Activated CD4-positive, alpha-beta T cell treated with anti-CD3 and anti-CD28 coated beads, Interleukin-2, amount 50 U/mL, for 4 hours (primary cell): ENCODE measurements at places on chromosomes 16 and 17.

DNA sequence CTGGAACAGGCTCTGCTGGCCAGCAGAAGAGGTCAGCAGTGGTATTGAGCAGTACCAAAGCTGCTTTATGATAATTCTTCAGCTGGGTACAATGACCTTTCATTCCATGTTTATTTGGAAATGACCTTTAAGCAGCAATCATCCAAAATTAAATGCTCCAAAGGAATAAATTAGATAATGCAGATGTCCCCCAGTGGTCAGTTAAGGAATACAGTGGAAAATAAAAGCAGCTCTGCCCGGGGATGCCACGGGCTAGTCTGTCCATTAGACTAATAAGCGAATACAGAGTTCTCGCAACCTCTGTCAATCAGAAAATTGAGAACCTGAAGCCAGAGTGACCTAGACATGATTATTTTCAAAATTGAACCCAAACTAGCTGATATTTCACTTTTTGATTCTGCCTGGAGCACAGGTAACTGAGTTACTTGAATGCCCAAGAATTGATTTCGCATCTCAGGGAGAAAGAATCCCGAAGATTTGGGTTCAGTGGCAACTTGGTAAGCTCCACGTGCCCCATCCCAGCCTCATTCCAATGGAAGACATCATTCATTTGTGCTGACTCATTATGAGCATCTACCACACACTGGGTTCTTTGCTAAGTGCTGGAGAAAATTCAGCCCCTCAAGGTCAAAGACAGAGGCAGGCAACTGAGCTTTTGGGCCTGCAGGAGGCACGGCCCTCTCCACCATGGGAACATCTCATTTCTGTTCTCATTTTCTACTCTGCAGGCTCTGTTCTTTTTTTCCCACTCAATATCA is 34.4 kb upstream of the SLC39A11 start:
- DNase-seq = no peak

GRCh38 chr17:61486135-61487120 is 34.2 kb downstream of the TBX4 start:
- no peak for DNase-seq

DNA sequence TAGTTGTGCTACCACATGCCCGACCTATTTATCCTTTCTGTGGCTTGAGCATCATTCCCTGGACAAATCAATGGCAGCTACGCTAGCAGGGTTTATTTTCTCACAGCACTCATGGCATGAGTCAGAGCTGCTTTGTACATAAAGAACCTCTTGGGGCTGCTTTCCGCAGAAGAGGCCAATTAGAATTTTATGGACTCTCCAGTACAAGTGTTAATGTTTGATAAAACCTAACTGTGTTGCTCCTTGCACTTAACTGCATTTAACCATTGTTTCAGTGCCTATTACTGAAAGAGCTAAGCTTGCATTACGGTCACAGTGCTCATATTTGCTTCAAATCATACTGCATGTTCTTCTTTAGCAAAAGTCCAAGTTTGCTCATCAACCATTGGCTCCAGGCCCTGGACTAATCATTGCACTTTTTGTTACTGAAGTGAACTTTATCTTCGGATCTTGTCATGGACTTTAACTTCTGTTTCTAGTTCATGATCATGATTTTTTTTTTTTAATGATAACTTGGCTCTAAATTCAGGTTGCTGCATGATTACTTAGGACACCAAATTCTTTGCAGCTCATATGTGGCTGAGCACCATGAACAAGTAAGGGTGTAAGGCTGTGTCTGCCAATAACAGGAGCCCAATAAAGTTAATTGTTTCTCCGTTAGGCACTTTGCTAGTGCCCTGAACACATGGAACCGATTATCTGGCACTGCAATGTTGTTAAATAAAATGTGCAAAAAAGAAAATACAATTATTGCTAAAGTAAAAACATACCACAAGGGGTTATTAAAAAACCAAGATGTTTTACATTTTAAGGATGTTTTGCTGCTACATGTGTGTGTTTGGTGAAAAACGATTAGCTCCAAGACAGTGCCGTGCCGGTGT is 492.2 kb downstream of the KCNJ2 start:
- DNase-seq = no peak

- DNase-seq = no peak
Measured at GRCh38 chr17:50946891-50947781, 81.0 kb upstream of the TOB1 start.

- no peak for DNase-seq
Measured at GRCh38 chr17:43914451-43914850, 7.1 kb upstream of the MPP2 start.

GRCh38 chr17:28528327-28529012 is 22.3 kb downstream of the FOXN1 start:
- no peak for DNase-seq

GRCh38 chr16:4241258-4241927 is 487 bp downstream of the SRL start:
- DNase-seq = no peak
